CD4-positive, alpha-beta T cell treated with Interleukin-4 for 4 hours (primary cell): ENCODE measurements at places on chromosomes 13 and 19.

- no peak for DNase-seq
Observed at GRCh38 chr13:42645717-42646116, 71.8 kb downstream of the TNFSF11 start.

DNA sequence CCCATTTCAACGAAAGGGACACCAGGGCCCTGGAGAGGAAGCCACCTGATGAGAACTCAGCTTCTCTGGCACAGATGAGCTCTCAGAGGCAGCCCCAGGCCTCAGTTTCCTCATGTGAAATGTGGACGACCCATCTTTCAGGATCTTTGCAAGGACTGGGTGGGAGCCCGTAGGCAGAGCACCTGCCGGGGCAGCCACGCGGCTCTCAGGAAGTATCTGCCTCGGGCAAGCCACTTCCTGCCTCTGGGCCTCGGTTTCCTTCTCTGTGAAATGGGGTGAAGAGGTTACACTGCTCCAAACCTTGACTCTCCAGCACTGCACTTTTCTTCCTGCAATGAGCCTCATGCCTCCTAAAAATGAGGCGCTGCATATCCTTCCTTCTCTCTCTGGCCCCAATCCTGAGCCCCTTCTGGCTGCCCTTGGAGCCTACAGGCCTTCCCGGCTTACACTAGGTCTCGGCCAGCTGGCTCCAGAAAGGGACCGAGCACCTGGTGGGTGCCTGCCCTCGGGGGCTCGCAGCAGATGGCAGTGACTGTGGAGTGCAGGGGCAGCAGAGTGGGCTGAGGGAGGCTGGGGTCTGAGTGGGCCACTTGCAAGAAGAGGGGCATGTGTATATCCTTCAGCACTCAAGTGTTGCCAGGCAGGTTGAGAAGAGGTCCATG is 3.5 kb downstream of the SSBP4 start:
- DNase-seq, result peak; percentile 60

GRCh38 chr19:42246143-42246921 is 3.9 kb upstream of the GSK3A start:
- DNase-seq, result no peak

GRCh38 chr19:5804516-5805461 is at the start of gene NRTN:
Gene NRTN (plus strand): TSS chr19:5805067. CDS start chr19:5824166, 19,099 bp downstream.
- no peak for DNase-seq

DNA sequence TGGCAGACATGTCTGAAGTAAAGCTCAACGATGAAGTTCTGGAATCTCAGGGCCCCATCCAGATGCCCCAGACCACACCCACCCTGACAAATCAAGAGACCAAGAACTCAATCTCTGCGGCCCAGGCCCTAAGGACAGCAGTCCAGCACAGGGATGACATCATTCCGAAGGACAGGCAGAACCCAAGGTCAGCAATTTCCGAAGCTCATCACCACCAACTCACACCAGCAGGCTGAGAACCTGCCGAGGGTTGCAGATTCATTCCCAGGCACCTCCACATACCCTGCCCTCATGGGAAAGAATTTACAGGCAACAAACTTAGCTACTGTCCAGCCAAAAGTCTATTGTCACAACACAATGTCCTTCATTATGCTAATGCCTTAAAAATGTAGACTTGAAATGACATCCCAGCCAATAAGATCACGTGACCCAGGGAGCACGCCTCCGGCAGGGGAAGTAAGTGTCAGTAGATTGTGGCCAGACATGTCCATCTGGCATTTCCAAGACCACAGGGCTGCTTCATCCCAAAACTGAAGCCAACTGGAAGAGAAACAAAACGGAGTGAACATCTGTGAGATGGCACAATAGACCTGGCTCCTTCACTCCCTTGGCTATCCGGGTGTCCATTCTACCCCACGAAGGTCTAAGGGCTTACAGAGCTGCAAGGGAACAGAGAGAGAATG is 98.8 kb downstream of the CRYL1 start:
- DNase-seq, result no peak

DNA sequence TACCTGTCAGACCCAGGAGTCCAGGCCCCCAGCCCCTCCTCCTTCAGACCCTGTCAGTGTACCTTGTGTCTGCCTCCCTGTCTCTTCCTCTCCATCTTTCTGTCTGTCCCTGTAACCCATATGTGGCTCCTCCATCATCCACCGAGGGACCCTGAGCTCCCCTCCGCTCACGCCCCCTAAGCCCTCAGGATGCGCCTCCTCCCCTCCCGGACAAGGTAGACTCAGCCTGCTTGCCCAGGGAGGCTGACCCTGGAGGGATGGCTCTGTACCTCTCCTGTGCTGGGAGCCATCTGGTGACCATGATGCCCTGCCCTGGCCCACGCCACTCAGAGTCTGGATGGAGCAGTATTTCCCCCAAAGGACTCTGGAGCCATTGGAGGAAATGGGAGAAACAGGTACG is 1.0 kb upstream of the CAPN12 start:
- DNase-seq, result no peak

GRCh38 chr13:99691552-99691951 is 190.3 kb downstream of the TM9SF2 start:
- no peak for DNase-seq

- no peak for DNase-seq
Observed at GRCh38 chr19:6097911-6098310, 12.4 kb downstream of the RFX2 start.

DNA sequence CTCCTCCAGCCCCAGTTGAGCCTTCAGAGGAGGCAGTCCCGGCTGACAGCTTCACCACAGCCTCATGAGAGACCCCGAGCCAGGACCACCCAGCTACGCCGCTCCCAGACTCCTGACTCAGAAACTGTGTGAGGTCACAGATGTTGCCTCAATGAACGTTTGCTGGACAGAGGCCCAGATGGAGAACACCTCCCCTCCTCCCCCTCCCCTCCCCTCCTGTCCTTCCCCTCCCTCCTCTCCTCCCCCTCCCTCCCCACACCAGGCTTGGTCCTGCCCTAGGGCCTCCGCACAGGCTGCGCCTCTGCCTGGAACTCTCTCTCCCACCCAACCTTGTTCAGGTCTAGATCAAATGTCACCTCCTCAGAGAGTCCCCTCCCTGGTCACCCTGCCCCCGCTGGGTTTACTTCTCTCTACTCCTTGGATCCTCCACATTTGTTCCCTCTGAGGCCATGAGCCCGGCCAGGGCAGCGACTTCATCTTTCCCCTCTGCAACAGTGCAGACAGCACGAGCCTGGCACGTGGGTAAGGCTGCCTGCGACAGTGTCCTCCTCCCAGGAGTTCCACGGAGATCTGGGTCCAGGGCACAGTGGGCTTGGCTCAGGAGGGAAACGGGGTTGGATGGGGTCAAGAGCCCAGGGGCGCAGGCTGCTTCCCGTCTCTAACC is 17.4 kb downstream of the PIP5K1C start:
- no peak for DNase-seq

GRCh38 chr13:48159401-48159800 is 64.5 kb upstream of the MED4 start:
- DNase-seq, result no peak
